ENCODE measurements at places on chromosomes 11 and 22.

DNA sequence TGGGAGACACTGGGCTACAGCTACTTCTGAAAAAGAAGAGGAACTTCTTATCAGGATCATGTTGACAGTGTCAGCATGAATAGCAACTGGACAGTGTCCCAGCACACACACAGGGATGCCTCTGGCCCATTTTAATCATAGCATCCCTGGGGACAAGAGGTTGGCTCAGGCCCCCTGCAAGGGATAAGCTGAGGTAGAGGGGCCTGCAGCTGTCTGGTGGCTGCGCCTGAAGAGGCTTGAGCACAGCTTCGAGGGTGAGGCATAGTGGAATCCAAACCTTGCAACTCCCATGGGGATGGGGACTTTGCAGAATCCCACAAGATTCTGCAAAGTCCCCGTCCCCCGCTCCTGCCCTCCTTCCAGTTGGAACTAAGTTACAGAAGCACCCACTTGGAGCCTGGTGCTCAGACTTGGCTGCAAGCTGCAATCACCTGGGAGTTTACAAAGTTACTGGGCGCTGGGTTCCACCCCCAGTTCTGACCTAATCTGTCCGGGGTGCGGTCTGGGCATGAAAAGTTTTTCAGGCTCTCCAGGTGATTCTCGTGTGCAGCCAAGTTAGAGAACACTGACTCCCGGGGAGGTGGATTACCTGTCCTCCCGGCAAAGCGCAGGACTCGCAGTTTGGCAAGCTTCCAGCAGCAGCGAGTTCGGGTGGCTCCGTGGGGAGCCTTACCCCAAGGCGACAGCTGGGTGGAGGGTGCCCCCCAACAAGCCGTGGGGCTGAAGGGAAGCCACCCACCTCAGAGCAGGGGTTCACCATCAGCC is 16.0 kb upstream of the LINC01488 start:
- DNase-seq = no peak

GRCh38 chr11:122340607-122341290 is 224.7 kb upstream of the BLID start:
- no peak for DNase-seq

DNA sequence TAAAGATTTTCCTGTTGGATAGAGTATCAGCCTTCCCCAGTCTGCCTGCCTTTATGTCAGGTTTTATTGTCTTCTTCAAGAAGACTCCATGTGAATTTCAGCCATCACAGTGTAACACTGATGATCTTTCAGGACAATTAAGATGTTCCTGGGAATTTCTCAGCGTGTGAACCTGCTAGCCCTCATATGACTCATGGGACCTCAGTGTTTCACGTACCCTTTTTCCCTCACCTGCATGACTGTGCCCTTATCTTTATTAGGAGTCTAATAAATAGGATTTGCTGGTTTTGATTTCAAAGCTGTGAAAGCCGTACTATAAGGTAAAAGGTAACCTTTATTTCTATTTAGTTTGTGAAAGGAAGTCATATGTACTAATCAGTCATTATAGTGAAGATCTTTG is 81.7 kb upstream of the MYO18B start:
- DNase-seq = no peak

GRCh38 chr11:120568572-120569307 is 57.2 kb downstream of the GRIK4 start:
- DNase-seq = no peak

GRCh38 chr11:123838199-123838598 is 32.0 kb upstream of the OR6M1 start:
- DNase-seq = no peak

DNA sequence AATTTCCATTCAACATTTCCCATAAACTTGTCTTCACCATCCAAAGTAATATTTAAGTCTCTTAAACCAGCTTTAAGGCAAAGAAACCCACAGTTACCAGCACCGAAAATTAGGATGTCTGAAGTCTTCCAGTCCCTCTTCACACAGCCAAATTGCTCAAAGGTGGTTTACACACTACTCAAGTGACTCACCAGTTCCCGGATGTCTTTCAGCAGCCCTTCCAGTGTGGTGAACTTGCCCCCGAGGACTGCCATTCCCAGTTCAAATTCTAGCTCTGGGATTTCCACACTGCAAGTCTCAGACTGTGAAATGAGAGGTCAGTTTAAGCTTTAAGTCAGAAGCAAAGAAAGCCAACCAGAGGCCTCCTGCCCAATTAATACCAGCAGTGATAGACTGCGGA is 5.1 kb downstream of the ZPR1 start:
- DNase-seq = no peak

- DNase-seq = no peak
These were observed 4.9 kb downstream of the MS4A15 start for GRCh38 chr11:60761436-60762190.

DNA sequence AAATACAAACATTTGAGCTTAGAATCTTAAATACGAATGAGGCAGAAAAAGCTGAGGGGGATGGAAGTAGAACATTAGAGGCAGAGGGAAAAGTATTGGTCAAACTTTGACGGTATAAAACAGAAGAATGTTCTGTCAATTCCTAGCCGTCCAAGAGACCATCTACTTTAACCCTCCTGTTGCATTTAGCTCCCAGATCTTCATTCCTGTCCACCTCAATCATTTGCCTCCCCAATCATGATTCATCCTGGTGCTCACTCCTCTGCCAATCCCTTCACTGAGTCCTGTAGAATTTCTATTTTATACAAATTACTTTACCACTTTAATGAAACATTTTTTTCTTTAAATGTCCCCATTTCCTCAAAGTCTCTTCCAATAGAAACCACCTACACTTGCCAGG is 28.2 kb downstream of the C2CD3 start:
- DNase-seq = no peak

DNA sequence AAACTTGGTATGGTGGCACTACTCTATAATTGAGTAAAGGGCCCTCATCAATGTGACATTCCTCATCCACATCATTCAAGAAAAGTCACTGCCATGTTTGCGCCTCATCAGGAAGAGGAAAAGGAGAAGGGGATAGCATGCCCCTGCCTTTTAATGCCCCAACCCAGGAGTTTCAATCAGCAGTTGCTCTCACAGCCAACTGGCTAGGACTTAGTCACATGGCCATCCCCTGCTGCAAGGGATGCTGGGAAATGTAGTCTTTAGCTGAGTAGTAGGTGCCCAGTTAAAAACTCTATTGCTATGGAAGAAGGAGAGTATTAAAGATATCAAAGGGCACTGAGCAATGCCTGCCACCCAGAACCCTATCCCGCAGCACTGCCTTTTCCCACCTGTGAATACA is 10.9 kb upstream of the CCND1 start:
- no peak for DNase-seq

DNA sequence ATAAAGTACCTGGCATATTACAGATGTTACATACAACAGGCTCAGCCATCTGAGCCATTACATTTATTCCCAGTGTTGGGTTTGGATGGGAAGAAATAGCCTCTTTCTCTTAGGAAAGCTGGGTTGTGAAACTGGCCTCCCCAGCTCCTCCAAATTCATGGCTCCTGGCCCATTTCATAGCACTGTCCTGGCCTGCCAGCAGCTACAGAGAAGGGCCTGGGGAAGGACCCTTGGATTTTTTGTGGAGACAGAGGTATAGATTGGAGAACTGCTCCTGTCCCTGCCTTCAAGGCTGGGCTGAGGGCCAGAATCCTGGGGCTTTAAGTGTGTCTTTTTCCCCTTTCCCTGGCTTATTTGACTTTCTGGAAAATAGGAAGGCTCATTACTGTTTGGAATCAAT is 18.0 kb downstream of the PKNOX2 start:
- no peak for DNase-seq

DNA sequence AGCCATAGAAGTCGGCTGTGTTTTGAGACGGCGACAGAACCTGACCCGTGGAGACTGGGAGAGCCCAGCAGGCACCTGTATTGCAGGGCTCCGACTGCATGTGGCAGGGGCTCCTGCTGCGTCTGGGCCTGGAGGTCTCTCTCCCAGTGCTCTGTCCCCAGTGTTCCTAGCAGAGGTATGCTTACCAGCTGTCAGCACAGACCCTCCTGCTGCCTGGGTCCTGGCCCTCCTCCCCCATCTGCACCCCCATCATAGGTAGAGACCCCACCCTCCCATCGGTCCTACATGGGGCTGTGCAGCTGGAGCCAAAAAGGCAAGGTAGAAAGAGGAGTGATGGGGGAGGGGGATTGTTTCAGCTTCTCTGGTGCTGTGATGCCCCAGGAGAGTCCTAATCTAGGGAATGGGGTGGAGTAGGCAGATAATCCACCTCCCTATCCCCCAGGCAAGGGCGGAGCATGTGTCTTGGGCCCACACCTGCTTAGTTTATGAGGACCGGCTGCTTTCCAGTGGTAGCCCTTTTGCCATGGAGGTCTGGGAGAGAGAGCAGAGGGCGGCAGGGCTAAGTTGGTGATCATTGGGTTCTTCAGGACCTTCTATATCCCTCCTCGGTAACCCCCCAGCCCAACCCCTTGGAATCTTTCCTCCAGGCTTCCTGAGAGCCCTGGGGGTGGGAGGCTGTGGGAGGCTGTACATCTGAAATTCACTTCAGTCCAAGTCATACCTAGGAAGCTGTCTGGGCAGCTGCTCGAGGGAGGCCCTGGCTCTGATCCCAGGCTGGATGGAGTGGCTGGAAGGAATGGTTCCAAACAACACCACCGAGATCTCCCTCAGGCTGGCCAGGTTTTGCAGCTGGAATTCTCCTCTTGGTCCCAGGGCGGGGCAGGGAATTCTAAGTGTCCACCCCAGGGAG is 5.3 kb downstream of the SLC7A4 start:
- no peak for DNase-seq

DNA sequence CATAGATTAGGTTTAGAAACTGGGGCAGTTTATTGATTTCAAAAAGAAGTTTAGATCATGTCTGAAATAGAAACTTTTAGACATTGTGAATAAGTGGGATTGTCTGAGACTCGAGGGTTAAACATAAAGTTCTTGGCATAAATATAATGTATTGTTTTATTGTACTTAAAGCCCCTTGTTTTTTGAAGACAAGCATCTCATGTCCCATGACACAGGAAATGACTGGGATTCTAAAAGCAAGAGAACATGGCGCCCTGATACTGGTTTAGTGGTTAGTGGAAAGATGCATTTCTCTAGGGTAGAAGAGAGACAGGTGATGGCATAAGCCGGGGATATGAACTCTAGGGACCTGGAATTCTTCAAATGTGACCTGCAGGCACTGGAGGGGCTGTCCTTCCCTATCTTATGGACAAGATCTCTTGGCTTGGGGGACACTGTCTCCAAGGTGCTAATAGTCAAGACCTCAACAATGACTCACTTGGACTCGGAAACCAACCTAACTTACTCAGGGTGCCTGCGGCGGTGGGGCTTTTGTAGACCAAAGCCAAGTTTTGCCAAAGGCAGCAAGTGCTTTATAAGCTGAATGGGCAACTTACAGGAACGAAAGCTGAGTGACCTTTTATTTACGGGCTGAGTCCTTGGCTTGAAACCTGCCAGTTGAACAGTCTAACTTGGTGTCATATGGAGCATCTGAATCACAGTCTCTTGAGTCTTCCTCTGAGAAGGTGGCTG is 48.2 kb downstream of the UBASH3B start:
- peak; percentile 26 for DNase-seq

DNA sequence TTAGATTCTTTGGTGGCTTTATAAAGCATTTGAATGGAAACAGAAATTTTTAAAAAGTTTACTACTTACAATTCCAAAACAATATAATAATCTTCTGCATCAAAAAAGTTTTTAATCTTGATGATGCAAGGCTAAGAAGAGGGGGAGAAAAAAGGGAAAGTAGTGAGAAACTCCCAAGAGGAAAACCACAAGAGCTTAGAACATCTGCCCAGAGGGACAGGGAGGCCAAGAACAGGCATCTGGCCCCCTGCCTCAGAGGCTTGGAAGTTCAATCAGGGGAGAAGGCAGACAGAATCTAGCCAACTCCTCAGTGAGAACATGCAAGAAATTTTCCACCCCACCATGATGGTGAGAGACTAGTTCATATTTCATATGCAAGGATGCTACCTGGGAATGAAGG is 23.8 kb upstream of the TTC28 start:
- DNase-seq = no peak

GRCh38 chr11:1920128-1920908 is 815 bp downstream of the TNNT3 start:
- no peak for DNase-seq

- no peak for DNase-seq
These were observed 4.3 kb upstream of the CARNS1 start for GRCh38 chr11:67410984-67411784.

DNA sequence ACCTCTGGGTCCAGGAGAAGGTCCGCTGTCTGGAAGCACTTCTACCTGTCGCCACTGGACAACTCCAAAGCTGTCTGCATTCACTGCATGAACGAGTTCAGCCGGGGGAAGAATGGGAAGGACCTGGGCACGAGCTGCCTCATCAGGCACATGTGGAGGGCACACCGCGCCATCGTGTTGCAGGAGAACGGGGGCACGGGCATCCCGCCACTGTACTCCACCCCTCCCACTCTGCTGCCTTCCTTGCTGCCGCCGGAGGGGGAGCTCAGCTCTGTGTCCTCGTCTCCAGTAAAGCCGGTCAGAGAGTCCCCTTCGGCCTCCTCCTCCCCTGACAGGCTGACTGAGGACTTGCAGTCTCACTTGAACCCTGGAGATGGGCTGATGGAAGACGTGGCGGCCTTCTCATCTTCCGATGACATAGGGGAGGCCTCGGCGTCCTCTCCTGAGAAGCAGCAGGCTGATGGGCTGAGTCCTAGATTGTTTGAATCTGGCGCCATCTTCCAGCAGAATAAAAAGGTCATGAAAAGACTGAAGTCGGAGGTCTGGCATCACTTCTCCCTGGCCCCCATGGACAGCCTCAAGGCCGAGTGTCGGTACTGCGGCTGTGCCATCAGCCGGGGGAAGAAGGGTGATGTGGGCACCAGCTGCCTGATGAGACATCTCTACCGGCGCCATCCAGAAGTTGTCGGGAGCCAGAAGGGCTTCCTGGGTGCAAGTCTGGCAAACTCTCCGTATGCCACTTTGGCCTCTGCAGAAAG is 31.0 kb downstream of the ZBED4 start:
- DNase-seq = no peak

DNA sequence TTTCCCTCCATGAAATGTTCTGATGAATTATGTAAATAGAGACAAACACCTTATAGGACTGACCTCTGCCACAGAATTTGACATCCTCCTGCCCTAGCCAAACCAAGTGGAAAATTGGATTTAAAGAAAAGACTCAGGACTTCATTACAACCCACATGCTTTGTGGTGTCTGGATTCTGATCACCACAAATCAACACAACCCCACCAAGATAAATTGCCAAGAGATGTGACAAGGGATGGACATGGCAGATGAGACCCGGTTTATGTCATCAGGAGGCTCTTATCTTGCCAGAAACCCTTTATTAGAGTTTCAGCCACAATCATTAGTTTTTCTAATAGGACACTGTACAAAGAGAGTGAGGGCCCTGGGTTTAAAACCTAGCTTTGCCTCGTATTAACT is 57.9 kb upstream of the SLC6A5 start:
- no peak for DNase-seq

All from CD4-positive, alpha-beta T cell treated with Interleukin-15 for 4 hours (primary cell).